Stimulated activated CD4-positive, alpha-beta T cell treated with anti-CD3 and anti-CD28 coated beads, TNF-alpha, amount 100 ng/mL, for 1 hour (primary cell): ENCODE measurements at places on chromosomes 7 and 10.

DNA sequence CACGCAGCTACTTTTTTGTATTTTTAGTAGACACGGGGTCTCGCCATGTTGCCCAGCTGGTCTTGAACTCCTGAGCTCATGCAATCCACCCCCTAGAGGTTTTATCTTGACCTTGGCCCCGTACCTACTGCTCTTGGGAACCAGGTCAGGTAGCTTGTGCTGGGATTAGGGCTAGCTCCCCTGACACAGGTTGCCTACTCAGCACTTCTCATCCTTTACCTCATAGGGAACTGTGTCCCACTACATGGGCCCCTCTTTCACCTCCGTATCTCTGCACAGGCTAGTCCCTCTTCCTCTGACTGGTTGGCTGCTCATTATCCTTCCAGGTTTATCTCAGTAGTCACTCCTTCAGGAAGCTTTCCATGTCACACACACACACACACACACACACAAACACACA lies 58.0 kb upstream of the ITPRID1 start:
- DNase-seq: no peak

- DNase-seq: no peak
Measured at GRCh38 chr10:130769146-130770017, 542.1 kb downstream of the TCERG1L start.

GRCh38 chr10:22058201-22058600 lies 54.7 kb upstream of the DNAJC1 start:
- DNase-seq: no peak

DNA sequence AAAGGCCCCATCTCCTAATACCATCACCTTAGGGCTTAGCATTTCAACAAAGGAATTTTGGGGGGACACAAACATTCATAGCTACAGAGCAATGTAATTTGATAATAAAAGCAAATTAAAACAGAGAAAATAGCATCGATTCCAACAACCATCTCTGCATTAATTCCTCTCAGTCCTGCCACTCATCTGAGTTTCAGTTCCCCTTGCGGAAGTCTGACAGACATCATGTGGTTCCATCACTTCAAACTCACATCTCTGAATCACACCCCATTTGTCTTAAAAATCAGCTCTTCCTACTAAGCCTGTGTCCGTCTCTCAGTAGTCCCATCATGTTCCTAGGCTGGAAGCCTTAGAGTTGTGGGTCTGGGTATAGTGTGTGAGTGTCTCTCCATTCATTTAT lies 3.6 kb downstream of the ADCK2 start:
- no peak for DNase-seq

DNA sequence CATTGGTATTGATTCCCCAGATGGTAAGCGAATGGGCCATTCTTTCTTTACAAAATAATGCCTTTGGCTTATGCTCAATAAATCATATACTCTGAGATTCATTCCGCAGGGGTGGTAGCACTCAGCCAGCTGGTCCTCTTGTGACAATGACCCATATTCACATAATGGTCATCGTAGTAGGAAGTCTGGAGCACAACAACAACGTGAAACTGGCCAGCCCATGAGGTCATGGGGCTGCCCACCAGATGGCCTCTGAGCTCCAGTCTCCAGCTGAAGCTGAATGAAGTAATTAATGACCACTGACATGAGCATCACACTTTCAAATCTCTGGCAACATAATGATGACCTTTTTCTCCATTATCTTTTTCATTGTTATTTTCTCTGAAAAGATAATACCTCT lies 42.3 kb upstream of the SORCS1 start:
- no peak for DNase-seq

- no peak for DNase-seq
Measured at GRCh38 chr10:84538036-84538435, 209.6 kb downstream of the CCSER2 start.

GRCh38 chr7:5478568-5479430 lies 55.2 kb upstream of the TNRC18 start:
- DNase-seq: no peak

DNA sequence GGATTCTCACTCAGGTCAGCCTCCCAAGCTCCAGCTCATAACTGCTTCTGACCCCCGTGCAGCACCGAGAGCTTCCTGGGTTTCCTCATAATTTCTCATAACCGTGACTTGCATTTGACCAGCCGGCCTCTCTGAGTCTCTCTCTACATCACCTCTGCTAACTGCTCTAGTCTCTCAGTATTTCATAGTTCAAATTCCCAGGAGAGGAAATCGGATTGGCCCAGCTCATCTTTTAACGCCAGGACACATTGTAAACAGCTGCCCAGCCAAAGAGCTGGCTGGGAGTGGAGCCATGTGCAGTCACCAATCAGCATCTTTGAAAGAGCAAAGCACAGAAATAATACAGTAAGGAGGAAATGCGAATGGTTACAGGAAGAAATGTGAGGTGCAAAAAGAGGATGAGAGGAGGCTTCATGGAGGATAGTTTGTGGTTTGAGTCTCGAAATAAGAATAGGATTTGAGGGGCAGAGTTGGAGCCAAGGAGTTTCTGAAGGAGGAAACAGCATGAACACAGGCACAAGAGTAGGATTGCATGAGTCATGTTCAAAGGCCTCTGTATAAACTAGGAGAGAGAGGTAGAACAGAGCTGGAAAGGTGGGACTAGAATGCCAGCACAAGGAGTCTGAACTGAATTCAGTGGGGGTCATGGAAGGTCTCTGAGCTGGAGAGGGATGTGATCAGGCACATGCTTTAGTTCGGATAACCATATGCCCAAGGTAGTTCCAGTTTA lies 15.2 kb upstream of the LBX1 start:
- DNase-seq: no peak

DNA sequence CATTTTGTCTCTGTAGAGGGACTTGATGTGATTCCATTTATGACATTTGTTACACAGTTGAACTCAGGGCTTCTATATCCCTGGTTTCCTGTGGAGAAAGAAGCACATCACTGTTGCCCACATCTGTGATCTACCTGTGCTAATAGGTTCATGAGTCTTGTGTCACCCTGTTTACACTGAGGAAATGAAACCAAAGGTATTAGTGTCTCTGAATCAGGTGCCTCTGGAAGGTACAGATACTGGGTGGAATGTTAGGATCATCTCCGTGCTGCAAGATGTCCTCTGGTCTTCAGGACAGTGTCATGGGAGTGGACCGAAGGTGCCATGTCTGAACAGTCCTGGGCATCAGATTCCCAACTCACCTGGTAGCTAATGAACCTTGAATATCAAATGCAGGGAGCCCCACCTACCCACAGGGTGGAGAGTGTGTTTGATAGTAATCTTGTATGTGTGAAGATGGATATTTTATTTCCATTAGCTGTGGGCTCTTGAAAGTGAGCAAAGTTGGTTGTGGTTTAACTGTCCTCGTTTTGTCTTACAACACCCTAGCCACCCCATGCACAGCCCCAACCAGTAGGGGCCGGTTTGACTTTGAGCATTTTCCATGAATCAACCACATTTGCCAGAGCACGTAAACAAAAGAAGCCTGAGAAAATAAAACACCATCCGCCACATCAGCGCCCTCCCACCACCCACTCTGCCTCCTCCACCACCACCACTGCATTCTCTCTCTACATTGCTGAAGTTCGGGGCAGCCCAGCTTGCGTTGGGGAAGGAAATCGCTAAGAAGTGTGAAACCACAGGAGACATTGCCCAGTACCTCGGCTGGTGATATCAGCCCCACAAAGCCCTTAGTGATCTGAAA lies 40.7 kb downstream of the TARP start:
- peak; percentile 23 for DNase-seq

- no peak for DNase-seq
Measured at GRCh38 chr10:83691791-83692596, 447.3 kb upstream of the GHITM start.

- DNase-seq: no peak
Measured at GRCh38 chr10:45375716-45376231, 1.8 kb downstream of the ALOX5 start.

GRCh38 chr10:63711867-63712716 lies 190.9 kb downstream of the REEP3 start:
- DNase-seq: no peak
